ENCODE measurements at places on chromosomes 7 and 10.
A peak's percentile ranks its signal among the peaks of the same experiment; 100 is the strongest.

- DNase-seq, result no peak
Measured at GRCh38 chr7:70016044-70016770, 417.9 kb downstream of the AUTS2 start.

- peak; percentile 7 for DNase-seq
Measured at GRCh38 chr10:99232360-99232999, 3.2 kb downstream of the HPSE2 start.

- no peak for DNase-seq
Measured at GRCh38 chr7:40382145-40382544, 247.3 kb downstream of the SUGCT start.

- no peak for DNase-seq
Measured at GRCh38 chr7:40694991-40695390, 560.2 kb downstream of the SUGCT start.

GRCh38 chr7:127317447-127317961 is 64.8 kb upstream of the GRM8 start:
- no peak for DNase-seq

GRCh38 chr7:101699399-101699798 is 70.3 kb upstream of the MYL10 start:
- no peak for DNase-seq

GRCh38 chr7:137931823-137932222 is 70.1 kb downstream of the CREB3L2 start:
- DNase-seq, result no peak

GRCh38 chr7:18901982-18902421 is 215.4 kb downstream of the TWIST1 start:
- DNase-seq, result no peak

DNA sequence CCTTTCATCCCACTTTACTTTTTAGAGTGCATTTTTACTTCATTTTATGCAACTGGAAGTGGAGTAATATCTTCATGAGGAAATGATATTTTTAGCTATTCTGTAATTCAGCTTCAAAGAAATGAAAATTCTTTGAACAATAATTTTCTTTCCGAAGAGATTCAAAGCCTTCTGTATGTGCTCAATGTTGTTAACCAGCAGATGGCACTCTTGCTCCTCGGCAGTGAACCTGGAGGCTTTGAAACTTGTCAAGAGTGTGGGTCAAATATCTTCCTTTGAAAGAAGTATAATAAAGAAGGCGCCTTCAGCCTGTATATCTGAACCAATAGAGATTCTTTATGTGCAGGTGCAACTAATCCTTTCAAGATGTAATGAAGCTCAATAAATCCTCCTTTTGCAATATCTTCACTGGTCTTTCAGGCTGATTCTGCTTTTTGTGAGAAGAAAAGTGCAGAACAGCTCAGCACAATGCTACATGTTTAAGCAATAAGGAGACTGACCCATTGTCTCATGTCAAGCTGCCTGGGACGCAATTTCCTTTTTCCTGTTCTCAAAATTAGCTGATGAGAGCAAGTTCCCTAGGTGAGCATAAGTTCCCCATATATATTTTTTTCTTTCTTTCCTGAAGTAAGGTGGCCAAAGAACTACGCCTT is 258.4 kb downstream of the SEMA3A start:
- peak; percentile 82 for DNase-seq

- DNase-seq, result no peak
Measured at GRCh38 chr10:130354573-130354954, 218.4 kb downstream of the GLRX3 start.

- DNase-seq, result no peak
Measured at GRCh38 chr10:28111712-28112111, 112.8 kb upstream of the ODAD2 start.

GRCh38 chr7:44264221-44264931 is 61.0 kb downstream of the CAMK2B start:
- no peak for DNase-seq

- no peak for DNase-seq
Measured at GRCh38 chr7:155584261-155584660, 37.9 kb upstream of the CNPY1 start.

DNA sequence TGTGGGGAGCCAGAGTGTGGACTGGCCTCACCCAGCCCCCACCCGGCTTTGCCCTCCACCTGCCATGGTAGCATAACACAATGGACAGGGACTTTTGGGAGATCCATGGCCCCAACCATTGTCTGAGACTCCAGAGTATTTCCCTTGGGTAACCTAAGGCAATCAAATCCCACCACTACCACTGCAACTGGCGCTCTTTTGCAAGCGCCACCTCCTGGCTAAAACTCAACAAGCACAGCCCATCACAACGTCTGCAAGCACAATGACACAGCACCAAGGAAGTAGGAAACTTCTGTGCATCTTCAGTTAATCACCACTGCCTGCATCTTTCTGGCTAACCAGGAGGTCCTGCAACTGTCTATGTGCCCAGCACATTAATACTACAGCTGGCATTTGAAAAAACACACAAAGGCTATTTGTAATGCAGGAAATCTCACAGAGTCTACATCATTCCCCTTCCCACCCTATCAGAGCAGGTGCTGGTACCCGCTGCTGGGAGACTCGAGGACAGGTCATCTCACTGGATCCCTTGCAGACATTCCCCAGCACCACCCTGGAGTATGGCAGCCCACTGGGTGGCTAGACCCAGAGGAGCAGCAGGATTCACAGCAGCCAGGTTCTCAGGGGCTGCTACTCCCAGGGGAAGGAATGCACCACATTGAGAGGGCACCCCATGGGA is 27.7 kb downstream of the ANKRD26 start:
- no peak for DNase-seq

- DNase-seq, result no peak
Measured at GRCh38 chr10:121732656-121733445, 134.6 kb upstream of the FGFR2 start.

- no peak for DNase-seq
Measured at GRCh38 chr7:55177068-55177530, 158.3 kb downstream of the EGFR start.

- DNase-seq, result no peak
Measured at GRCh38 chr10:32004161-32004591, 52.0 kb downstream of the KIF5B start.

DNA sequence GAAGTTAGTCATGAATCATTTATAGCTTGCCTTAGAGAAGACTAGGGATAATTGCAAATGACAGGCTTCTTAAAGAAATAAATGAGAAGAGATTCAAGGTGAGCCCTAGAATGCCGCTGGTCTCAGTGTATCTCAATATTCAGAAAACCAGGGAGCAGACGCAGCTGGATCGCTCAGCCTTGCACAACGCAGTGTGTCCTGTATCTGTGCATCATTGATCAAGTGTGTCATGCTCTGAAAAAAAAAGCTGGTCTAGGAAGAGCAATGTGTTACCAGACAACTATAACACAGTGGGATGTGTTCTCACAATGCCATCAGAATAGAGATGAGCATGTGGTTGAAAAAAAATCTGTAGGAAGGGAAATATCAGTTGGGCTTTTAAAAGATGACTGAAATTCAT is 230.1 kb downstream of the CALN1 start:
- DNase-seq, result no peak

GRCh38 chr10:125838802-125839575 is 15.6 kb downstream of the BCCIP start:
- no peak for DNase-seq

GRCh38 chr7:92682330-92682729 is 92.1 kb upstream of the FAM133B start:
- no peak for DNase-seq

DNA sequence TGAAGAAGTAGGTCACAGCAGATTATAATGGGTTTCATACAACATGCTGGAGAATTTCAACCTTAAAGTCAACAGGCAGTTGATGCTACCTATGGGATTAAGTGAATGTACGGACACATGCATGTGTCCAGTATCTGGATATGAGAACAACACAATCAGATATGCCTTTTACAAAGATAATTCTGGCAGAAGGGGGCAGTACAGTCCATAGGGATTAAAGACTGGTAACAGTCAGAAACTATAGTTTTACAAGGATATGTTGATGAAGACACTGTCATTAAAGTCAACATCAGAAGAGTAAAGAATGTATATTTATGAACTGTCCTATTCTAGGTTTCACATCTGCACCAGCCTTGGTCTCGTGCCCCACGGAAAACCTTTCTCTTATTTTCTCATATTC is 41.5 kb downstream of the ANKMY2 start:
- DNase-seq, result no peak

GRCh38 chr10:37975401-37975991 is 951 bp downstream of the ZNF25 start:
- peak; percentile 17 for DNase-seq

- DNase-seq, result no peak
Measured at GRCh38 chr10:11856089-11856488, 32.9 kb downstream of the PROSER2 start.

GRCh38 chr10:62121187-62121530 is 147.5 kb downstream of the RTKN2 start:
- DNase-seq, result no peak

DNA sequence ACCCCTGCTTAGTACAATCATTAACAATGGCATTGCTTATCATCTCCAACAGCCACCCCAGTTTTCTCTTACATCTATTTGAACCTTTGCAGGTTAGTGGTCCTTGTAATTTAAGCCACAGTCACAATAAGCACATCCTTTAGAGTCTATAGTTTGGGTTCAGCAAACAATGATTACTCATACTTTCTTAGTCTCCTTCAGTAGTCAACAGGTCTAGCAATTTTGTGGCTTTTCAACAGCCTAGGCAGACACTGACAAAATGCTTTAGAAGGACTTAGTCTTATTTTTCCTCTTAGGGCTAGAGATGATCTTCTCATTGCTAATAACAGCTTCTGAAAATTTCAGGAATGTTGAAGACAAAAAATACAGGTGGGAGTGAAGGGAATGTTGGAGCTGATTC is 32.3 kb upstream of the FAM204A start:
- no peak for DNase-seq

DNA sequence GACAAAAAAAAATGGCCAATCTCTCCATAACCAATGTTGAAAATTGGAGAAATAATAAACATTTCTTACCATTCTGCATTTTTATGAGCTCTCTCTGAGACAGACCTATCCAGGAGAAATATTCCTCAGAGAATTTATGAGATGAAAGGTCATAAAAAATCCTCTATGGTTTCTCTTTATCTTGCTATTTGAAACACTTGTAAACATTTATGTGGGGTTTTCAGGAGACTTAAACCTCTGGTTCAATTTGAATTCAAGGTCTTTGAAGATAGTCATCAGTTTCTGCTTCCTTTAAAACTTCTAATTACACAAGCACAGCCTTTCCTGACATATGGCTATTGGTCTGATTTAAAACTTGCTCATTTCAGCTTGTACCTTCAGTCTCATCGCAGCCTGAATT is 78.5 kb upstream of the APBB1IP start:
- no peak for DNase-seq

DNA sequence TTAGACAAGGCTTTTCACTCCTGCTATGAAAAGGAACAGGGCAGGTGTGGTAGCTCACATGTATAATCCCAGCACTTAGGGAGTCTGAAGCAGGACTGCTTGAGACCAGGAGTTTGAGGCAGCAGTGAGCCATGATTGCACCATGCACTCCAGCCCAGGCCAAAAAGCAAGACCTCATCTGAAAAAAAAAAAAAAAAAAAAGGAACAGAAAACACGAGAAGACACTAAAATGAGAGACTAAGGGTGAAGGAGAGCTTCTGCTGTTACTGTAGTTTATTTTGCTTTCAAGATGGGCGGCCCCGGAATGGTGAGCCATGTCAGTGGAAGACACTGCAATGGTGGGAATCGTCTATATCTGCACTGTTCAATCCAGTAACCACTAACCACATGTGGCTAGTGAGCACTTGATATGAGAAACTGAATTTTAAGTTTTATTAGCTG is 9.9 kb downstream of the PIP4K2A start:
- DNase-seq, result peak; percentile 65

Measured in suppressor macrophage (primary cell).